ENCODE measurements at places on chromosomes 1 and 21.

DNA sequence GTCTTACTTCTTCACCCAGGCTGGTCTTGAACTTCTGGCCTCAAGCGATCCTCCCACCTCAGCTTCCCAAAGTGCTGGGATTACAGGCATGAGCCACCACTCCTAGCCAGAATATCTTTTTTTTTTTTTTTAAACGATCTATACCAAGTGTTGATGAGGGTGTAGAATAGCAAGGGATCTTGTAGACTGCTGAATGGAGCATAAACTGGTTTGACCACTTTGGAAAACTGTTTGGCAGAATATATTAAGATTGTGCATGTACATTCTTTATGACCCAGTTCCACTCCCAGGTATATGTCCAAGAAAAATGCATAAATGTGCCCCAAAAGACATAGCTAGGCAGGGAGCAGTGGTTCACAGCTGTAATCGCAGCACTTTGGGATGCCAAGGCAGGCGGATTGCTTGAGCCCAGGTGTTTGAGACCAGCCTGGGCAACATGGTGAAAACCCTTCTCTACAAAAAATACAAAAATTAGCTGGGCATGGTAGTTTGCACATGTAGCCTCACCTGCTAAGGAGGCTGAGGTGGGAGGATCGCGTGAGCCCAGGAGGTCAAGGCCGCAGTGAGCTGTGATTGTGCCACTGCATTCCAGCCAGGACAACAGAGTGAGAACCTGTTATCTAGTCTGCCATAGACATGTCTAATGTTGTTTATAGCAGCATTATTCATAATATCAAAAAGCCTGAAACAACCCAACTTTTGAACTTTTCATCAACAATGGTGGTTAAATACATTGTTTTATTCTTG, 184.0 kb downstream of the VPS13D start:
- DNase-seq = no peak

- DNase-seq = no peak
Measured at GRCh38 chr1:64601207-64601606, 131.3 kb downstream of the CACHD1 start.

GRCh38 chr1:234725177-234726132, 115.5 kb upstream of the IRF2BP2 start:
- DNase-seq = peak; percentile 68

DNA sequence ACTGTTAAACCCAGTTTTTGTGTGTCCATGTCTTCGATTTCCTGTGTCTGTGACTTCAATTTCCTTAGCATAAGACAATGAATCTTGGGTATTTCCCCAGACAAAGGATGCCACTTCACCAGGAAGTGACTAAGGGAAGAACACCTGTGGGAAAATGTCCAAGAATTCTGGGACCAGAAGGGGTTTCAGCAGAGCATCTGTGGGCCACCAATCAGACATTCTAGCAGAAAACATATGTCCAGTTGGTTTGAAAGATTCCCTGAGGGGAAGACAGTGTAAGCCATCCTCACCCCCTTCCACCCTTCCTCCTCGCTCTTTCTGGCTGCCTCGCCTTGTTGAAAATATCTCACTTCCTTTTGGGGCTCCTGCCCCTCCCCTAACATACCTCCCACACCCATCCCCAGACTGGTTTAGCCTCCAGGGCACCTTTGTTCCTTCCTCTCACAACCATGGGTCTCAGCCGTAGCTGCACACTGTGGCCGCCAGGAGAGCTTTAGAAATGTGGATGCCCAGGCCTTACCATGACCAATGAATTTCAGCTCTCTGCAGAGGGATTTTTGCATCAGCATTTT, 25.5 kb upstream of the IFNAR1 start:
- DNase-seq = no peak

GRCh38 chr1:9758559-9759121, 65.1 kb downstream of the CLSTN1 start:
- no peak for DNase-seq

DNA sequence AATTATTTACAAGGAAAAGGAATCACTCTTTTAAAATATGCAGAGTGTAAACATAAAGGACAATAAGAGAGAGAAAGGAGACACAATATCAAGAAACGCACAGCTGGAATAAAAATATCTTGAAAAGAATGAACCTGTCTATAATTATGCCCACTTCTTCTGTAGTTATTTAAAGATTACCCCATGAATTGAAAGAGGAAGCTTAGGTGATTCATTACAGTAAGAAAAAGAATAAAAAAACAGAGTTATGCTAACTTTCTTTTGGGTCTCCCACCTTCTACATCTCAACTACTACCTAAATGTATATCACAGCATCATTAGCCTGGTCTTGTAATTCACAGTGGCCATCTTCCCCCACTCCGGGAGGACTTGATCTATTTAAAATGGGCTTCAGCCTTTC, 182.1 kb downstream of the MRPL39 start:
- no peak for DNase-seq

GRCh38 chr1:2517966-2518365, 8.4 kb downstream of the PANK4 start:
- no peak for DNase-seq

GRCh38 chr1:63454269-63454668, 68.8 kb downstream of the ITGB3BP start:
- DNase-seq = peak; percentile 28

DNA sequence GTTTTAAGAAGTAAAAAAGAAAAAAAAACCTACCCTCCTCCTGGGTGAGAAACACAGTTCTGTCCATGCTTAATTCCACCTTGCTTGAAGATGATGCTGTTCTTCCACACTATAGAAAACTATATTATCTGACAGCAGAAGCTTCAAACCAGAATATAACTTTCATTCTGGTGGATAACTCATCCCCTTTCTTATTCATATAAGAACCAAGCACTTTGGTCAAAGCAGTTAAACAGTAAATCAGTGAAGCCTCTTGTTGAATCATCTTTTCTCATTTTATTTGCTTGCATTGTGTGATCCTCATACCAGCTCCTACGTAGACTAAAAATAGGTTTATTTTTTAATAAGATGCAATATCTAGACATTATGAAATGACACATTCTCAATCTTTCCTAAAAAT, 36.7 kb upstream of the PRDX6 start:
- no peak for DNase-seq

- no peak for DNase-seq
Measured at GRCh38 chr1:15966081-15966955, 9.6 kb downstream of the ZBTB17 start.

GRCh38 chr1:95176861-95177260, 57.1 kb upstream of the RWDD3 start:
- no peak for DNase-seq

DNA sequence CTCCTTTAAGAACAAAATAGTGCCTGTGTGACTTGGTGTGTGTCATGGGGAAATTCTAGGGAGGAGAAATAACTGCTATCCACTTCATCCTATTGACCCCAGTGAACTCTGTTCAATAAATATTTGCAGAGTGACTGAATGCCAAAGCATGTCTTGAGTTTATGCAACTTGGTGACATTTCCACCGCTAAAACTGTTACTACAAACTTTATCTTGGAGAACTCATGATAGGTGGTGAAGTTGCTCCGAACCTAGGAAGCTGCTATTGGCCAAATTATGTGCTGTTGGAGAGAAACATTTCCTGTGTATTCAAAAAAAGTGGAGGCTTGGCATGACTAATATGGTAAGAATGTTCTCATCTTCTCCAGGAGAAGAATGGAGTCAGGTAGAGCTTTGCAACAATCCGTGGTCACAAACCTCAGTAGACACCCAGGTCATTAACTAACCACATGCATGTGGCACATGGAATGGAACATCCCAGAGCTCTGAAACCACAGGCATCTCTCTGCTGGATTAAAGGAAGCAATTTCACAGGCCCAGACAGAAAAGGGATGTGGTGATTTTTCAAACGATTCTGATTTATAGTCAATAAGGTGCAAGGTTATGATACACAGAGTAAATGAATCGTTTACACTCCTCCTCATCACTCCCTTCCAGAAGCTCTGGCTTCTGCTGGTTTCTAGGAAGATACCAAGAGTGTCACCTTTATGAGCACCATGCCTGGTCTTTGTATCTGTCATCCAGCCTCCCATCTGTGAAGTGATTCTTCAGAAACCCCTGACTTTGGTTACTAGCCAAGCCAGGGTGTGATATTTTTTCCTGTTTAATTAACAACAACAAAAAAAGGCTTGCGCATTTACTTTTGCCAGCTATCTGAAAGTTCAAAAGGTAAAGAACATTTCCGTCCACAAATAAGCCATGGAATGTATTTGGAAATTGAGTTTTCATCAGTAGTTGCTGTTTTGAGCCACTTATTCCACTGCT, 361.1 kb downstream of the TGFB2 start:
- DNase-seq = no peak

- no peak for DNase-seq
Measured at GRCh38 chr21:36471254-36471723, 8.6 kb downstream of the CLDN14 start.

DNA sequence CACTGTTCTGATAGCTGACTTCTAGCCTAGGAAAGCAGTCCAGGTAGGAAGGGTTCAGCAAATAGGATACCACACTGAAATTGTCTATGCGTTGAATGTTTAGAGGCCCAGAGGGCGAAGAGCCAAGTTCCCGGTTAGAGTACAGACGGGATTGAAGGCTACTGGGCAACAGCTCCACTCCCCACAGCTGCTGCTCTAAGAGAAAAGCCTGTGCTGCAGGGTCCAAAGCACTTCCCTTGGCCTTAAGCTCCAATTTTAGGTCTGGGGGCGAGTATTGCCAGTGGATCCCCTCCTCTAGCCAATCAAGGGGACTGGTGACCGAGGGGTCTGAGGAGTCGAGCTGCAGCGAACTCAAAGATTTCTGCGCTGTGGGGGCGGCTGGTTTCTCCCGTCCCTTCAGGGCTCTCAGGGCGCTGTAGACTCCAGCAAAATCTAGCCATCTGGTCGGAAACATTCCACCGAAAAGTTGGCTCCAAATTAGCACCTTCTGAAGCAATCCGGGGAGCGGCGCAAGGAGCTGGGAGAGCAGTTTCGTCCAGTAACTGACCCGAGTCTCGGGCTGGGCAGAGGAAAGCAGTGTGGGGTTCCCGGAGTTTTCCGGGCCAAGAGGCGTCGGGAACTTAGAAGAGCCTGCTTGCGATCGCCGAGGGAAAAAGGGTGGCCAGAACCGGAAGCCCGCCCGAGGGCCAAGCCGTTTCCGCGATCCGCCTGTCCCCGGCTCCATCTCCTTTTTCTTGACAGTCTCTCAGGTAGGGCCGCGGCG, 748 bp downstream of the PPP1R15B start:
- peak; percentile 54 for DNase-seq

DNA sequence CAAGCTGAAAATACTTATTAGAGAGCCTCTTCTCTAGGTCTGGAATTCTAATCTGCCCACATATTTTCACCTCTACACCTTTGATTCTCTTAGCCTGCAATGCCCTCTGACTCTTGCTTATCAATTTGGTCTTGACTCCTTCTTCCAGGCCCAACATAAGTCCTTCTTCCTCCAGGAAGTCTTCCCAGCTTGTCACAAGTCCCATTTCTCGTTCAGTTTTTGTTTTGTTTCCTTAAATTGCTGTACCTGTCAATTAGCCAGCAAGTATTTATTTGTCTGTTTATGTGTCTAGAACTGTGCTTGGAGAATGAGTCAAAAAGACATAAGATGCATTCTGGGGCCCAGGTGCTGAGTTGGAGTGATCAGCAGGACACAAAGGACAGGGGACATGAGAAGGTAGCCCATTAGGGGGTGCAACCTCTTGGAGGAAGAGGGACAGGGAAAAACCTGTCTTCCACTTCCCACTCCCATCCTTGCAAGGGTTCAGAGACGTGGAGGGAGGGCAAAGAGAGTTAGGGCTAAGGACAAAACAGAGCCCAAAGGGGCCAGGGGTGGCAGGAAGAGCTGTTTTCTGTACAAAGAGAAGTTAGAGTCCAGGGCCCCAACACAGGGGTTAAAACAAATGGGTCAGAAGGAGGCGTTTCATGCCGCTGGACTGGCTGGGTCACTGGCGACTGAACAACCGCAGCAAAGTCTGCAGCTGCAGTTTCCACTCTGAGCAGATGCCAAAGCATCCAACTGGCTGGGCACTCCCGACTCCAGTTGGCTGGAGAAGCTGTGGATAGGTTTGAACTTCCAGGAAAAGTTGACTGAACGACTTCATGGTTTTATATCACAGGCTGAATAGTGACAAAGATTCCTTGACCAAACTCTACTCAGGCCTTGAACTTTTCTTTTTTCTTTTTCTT, 10.7 kb upstream of the CNR2 start:
- peak; percentile 63 for DNase-seq

DNA sequence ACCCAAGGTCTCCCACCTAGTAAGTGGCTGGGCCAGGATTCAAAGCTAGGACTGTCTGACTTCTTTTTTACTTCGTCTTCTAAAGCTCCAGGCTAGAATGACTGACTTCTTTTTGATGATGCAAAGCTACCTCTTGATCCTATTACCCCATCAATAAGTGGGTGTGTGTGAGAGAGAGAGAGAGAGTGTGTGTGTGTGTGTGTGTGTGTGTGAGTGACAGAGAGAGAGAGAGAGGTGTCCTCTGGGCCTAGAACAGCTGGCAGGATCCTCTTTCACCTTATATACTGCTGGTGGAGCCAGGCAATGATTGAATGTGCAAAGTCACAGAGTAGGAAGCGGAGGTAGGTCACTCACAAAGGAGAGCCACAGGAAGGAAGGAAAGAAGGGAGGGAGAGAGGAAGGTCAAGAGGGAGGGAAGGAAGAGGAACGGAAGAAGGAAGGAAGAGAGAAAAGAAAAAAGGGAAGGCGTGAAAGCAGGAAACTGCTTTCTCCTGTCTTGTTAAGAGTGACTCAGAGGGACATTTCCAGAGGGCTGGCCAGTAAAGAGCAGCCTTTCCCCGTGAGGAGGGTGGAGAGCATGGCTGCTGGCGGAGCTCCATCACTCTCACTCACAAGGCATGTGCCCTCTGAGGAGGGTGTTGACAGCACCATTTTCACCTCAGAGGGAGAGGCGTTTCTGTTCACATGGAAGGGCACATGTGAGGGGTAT, 68.9 kb downstream of the CDC7 start:
- peak; percentile 40 for DNase-seq

GRCh38 chr1:109468061-109468460, 1.7 kb downstream of the SYPL2 start:
- no peak for DNase-seq

GRCh38 chr1:26733982-26734381, 38.2 kb downstream of the ARID1A start:
- no peak for DNase-seq

DNA sequence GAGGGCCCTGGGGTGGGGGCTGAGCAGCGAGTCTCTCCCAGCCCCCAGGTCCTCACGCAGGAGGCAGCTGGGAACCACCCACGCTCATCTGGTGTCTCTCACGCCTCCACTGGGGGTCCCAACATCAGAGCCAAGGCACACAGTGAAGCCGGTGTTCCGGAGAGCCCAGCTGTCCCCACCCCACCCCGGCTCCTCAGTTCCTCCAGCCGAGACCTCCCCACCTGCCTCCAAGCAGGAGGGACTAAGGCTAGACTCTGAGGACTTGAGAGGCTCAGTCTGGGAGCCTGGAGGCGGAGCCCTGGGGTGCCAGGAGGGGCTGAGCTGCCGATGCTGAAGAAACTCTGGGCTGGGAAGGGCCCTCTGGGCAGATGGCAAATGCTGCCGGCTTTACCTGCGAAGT, 1.6 kb upstream of the HPCA start:
- no peak for DNase-seq

DNA sequence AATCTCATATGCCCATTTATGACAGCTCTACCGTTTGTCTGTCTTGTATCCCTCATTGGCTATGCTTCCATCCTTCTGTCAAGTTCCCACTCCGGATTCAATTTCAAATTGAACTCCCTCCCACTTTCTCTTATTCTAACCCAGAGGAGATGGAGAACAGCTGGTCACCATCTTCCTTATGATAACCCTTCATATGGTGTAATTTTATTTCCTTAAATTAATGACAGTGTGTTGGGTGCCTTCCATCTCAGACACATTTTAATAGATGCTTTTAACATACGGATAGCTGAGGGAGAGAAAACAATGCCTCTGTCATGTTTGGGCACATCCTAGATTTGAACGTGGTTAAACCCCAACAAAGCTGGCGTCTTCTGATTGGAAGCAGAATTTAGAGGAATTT, 103.0 kb upstream of the PLXNA2 start:
- peak; percentile 32 for DNase-seq

All from stomach (tissue), 19 donors.